Activated naive CD8-positive, alpha-beta T cell treated with anti-CD3 and anti-CD28 coated beads, Interleukin-2, amount 50 U/mL, for 16 hours (primary cell): ENCODE measurements at places on chromosomes 1 and 21.

DNA sequence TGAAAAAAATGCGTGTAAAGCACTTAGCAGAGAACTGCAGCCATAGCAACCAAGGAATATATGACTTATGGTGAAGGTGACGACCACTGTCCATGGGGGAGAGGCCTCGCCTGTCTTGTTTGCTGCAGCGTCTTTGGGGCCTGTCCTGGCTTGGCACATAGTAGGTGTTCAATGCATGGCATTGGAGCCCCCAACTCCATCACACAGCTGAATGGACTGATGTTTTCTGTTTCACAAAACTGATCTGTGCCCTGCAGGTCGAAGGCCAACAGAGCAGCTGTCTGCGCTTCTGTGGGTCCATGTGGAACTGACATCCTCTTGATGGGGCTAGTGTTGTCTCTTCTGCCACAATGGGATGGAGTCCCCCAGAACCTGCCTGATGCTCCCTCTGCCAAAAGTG, 296.0 kb downstream of the PTPRU start:
- no peak for DNase-seq

GRCh38 chr1:82606546-82606945, 805.8 kb downstream of the ADGRL2 start:
- no peak for DNase-seq

DNA sequence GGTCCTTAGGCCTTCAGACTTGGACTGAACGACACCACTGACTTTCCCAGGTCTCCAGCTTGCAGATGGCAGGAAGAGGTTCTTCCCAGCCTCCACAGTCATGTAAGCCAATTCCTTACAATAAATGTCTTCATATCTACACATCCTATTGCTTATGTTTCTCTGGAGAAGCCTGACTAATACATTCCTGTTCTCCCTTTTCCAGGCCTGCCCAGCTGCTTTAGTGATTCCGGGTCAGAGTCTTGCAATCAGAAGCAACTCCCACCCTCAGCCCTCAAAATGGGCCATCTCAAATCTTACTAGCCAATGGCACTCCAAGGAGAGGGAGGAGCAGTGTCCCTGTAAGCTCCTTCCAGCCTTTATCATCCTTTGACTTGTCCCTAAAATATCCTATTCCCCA, 16.4 kb upstream of the CPT2 start:
- no peak for DNase-seq

DNA sequence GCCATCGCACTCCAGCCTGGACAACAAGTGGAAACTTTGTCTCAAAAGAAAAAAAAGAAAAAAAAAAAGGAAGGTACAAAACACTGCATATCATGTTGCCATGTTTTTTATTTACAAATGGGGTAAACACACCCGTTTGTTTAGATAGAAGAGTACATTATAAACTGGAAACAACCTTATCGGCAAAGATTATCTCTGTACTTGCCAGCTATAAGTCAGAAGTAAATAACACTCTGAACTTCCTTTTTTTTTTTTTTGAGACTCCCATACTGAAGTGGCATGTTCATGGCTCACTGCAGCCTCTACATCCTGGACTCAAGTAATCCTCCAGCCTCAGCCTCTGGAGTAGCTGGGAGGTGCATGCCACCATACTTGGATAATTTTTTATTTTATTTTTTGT, 21.9 kb downstream of the USP48 start:
- no peak for DNase-seq

DNA sequence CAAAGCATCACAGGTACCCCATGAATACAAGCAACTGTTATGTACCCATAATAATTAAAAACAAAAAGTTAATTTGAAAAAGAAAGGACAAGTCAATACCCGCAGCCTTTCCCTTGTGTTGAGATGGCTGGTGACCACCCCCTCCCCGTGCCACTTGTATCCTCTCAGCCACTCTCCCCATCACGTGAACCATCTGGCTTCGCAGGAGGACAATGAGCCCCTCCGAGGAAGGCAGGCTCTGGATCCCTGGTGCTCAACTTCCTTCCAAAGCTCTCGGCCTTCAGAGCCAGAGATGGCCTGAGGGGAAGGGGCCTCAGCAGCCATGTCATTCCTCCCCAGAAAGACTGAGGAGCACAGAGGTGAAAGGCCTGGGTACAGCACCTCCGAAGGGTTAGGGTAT, 120.4 kb upstream of the RAB4A start:
- no peak for DNase-seq
